Cerebellar nuclear complex (tissue), 1 donor: ENCODE measurements at places on chromosomes 6 and 20.

DNA sequence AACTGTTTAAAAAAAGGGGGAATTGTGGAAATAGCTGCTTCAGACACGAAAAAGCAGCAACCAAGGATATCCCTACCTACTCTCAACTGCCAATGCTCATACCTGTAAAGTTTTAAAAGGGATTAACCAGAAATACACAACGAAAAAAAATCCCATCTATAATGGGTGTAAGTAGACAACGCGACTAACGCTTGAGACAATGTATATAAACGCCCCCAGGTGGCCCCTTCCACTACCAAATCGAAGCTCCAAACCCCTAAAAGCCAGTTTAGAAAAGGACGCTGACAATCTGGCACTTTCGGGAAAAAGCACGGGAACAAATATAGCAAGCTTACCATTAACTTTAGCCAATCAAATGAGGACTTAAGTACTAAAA, 94.5 kb upstream of the BTN3A2 start:
- no peak for DNase-seq

- no peak for DNase-seq
Measured at GRCh38 chr20:7240490-7240889, 473.0 kb downstream of the BMP2 start.

GRCh38 chr20:41108531-41108930, 28.8 kb upstream of the PLCG1 start:
- DNase-seq: no peak

GRCh38 chr6:34273242-34273805, 24.5 kb upstream of the SMIM29 start:
- no peak for DNase-seq

- DNase-seq: no peak
Measured at GRCh38 chr20:46307139-46307998, 929 bp downstream of the CDH22 start.

DNA sequence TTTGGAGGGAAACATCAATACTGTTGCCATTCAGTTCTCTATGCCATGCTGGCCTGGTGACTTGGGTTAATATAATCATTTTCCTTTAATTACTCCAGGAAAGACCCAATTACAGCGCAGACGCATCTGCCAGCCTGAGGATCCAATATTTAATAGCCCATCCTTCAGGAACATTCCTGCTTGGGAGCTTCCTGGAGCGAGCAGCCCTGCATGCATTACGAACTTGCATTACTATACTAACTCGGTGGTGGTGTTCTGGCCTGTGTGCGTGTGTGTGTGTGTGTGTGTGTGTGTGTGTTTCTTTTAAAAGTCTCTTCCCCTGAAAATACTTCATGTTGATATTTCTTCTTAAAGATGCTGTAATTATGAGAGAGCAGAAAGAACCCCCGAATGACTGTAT, 26.5 kb downstream of the PMEPA1 start:
- DNase-seq: no peak

DNA sequence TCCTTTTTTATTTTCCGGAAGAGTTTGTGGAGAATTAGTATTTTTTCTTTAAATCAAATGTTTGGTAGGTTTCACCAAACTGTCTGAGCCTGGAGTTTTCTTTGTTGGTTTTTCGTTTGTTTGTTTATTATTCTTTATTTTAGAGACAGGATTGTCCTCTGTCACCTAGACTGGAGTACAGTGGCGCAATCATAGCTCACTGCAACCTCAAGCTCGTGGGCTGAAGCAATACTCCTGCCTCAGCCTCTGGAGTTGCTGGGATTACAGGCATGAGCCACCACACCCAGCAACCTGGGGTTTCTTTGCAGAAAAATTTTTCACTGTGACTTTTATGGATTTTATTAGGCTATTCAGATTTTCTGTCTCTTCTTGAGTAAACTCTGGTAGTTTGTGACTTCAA, 120.2 kb upstream of the LOC128125822 start:
- DNase-seq: no peak

DNA sequence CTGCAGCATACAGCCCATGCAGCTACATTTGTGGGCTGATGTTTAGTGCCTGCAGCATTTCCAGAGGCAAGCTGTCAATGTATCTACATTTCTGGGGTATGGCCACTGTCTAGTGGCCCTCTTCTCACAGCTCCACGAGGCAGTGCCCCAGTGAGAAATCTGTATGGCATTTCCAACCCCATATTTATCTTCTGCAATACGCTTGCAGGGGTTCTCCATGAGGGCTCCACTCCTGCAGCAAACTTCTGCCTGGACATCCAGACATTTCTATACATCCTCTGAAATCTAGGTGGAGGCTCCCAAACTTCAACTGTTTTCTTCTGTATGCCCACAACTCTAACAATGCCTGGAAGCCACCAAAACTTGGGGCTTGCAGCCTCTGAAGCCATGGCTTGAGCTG, 502.3 kb downstream of the C6orf118 start:
- no peak for DNase-seq

DNA sequence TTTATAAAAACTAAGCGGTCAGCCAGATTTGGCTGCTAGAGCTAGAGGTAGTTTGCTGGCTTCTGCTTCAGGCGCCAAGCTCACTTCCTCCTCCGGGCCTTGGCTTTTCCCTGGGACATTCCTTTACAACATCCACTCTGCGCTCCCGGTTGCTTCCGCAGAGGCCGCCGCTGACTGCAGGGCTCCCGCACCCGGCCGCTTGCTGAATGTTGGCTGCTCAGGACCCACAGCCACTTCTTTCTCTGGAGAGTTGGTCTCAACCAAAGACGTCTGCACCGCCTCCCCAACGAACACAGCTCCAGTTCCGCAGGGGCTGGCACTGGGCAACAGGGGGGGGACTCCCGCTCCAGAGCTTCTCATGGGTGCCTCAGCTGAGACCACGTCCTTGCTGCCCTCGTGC, 282.8 kb downstream of the TFAP2C start:
- DNase-seq: no peak

DNA sequence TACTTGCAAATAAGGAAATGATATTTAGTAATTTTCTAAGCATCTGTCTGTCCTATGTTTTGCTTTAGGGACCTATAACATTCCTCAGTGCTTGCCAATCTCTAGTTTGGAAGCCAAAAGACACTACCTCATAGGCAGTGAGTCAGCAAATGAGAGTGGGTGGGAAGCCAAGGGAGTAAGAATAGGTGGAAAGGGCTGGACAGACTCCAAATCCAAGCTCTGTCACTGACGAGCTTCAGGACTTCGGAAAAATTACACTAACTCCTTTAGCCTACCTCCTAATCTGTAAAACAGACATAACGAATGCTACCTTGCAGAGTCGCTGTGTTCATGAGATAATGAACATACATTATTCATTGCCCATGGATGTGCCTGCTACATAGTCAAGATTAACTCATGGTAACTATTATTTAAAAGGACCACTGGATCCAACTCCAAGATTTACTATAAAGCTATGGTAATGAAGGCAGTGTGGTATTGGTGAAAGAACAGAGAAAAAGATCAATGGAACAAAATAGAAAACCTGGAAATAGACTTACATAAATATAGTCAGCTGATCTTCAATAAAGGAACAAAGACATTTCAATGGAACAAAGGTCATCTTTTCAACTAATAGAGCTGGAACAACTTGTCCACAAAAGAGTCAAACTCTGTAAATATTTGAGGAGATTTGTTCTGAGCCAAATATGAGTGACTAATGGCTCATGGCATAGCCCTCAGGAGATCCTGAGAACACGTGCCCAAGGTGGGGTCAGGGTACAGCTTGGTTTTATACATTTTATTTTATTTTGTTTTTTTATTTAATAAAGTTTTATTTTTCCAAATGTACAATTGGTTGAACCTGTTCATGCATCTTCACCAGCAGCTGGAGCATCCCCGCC, 64.1 kb downstream of the FAM50B start:
- DNase-seq: no peak

GRCh38 chr6:162626869-162627268, 100.7 kb downstream of the PRKN start:
- no peak for DNase-seq

- DNase-seq: no peak
Measured at GRCh38 chr6:66687611-66688140, 980.6 kb upstream of the EYS start.

- DNase-seq: no peak
Measured at GRCh38 chr6:48567016-48567415, 456.0 kb upstream of the PTCHD4 start.

- no peak for DNase-seq
Measured at GRCh38 chr20:42360621-42361020, 742.4 kb upstream of the CHD6 start.

GRCh38 chr6:108557494-108558371, 3.0 kb upstream of the FOXO3 start:
- DNase-seq: no peak

- no peak for DNase-seq
Measured at GRCh38 chr6:42294759-42295158, 77.1 kb upstream of the MRPS10 start.

- DNase-seq: no peak
Measured at GRCh38 chr6:170289951-170290295, 955 bp downstream of the DLL1 start.

- DNase-seq: no peak
Measured at GRCh38 chr6:157995458-157995857, 13.8 kb downstream of the SYNJ2 start.

DNA sequence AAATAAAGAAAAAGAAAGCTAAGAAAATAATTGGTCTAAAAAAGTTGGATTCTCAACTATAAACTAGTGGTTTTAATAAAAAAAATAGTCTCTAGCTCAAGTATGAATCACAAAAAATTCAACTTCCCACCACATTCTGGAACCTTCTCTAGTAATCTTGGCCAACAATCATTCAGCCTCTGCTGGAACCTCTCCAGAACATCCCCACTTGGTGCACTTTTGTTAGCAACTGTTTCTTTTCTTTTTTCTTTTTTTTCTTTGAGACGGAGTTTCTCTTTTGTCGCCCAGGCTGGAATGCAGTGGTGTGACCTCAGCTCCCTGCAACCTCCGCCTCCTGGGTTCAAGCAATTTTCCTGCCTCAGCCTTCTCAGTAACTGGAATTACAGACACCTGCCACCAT, 35.7 kb downstream of the TXLNB start:
- no peak for DNase-seq

GRCh38 chr6:114376611-114377175, 33.9 kb upstream of the HS3ST5 start:
- no peak for DNase-seq

GRCh38 chr20:9022376-9022775, 46.5 kb upstream of the PLCB4 start:
- DNase-seq: no peak

DNA sequence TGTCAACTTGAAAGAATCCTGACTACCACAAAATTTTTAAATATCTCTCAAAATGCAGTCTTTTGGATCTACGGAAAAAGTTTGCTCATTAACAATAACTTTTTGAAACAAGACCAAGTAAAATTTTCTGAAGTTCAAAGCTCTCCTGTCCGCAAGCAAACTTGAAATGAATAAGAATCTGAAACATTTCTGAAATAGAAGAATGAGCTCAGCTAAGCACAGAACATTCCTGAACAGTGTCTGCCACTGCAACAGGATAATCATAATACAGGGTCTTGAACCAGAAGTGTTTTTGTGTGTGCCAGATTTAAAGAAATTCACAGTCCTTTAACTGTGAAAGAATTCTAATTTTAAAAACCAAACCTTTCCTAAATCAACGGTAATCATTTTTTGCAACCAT, 49.1 kb upstream of the TASP1 start:
- DNase-seq: no peak

- no peak for DNase-seq
Measured at GRCh38 chr6:149079911-149080491, 237.5 kb upstream of the TAB2 start.

- no peak for DNase-seq
Measured at GRCh38 chr20:11401988-11402387, 515.7 kb upstream of the BTBD3 start.
